ENCODE measurements at places on chromosomes 6 and 20.

DNA sequence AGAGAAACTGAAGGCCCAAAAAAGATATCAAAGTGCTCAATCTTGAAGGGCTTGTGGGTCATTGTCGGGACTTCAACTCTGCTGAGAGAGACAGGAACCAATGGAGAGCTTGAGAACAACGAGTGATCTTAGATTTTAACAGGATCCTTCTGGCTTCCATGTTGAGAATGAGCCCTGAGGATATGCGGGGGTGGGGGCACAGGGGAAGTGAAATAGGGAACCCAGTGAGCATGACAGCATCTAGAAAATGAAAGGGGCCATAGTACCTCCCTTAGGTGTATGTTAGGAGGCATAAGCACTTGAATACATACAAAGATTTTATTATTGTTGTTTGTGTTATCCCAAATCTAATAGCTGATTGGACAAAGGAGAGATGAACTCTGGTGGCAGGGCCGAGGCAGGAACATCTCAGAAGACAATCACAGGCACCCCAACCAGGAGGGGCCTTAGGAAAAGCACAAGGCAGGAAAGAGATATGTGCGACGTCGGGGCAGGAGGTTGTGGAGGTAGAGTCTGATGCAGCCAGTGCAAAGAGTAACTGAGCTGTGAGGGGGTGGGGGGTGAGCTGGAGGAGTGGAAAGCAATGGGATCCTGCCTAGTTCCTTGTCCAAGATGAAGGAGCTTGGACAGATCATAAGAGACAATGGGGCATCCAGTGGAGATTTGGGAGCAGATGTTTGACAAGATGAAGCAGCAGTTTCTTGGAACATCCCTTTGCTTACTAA lies 10.4 kb downstream of the TGM6 start:
- DNase-seq: no peak

GRCh38 chr20:38260378-38261053 lies at the start of gene KIAA1755:
Gene KIAA1755 (minus strand): TSS chr20:38260735. CDS start chr20:38260500, 235 bp downstream.
- DNase-seq: no peak

GRCh38 chr6:135631821-135632220 lies 134.3 kb upstream of the AHI1 start:
- DNase-seq: no peak

- DNase-seq: no peak
Observed at GRCh38 chr6:138103871-138104270, 3.3 kb downstream of the PERP start.

DNA sequence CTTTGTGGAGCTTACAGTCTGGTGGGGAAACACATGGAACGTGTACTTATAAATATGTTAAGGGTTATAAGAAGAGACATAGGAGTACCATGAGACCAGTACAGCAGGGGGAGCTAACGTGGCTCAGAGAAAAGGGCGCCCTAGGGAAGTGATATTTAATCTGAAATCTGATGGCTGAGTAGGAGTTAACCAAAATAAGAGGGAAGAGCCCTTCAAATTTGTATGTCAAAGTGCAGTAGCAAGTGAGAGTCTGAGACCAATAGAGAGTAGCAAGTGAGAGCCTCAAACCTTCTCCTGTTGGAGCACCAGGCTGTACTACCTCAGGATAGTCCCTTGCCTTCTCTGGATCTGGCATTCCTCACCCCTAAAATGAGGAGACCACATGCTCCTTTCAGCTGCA lies 6.1 kb upstream of the PKIG start:
- no peak for DNase-seq

GRCh38 chr20:19683188-19683587 lies 74.9 kb upstream of the RIN2 start:
- DNase-seq: no peak

DNA sequence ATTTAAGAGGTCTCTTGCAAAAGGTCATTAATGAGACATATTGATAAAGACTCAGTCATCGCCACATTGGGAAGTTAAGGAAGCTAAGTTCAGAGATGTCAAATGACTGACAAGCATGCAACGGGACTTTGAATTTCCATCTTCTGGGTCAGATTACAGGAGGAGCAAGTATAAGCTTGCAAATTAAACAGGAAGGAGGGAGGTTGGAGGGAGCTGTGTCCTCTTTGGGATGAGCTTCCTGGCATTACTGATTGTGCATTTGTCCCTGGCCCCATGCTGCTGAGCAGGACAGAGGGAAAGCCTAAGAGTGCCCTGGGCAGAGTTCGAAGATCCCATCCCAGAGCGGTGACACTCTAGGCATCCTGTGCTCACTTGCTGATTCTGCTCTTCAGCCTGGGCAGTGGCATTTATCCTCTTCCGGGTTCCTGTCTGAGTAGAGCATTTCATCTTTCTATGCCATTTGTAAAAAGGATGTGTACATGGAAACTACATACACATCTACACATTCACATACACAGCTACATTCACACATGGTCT lies 40.5 kb downstream of the SLC22A1 start:
- no peak for DNase-seq

- DNase-seq: no peak
Observed at GRCh38 chr20:16191496-16191895, 381.8 kb downstream of the KIF16B start.

GRCh38 chr20:25486377-25486776 lies 78.9 kb downstream of the GINS1 start:
- DNase-seq: no peak

GRCh38 chr20:14580418-14581074 lies 243.1 kb upstream of the FLRT3 start:
- DNase-seq: no peak

DNA sequence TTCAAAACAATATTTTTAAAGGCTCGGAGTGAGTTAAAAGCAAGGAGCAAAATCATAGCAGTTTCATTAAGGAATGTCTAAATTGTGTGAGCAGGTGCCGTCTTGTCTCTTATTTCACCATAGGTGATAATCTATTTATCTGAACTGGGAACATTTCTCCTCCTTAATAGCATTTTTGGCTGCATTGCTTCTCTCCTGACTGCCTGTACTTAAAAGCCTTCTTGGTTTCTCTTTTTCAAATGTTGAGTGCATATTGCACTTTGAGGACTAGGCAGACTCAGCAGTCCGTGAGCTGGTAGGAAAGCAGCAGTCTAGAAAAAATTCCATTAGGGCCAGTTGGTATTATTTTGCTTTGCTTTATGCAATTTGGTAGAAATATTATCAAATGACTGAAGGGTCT lies 645.9 kb downstream of the GRIK2 start:
- DNase-seq: no peak

- DNase-seq: no peak
Observed at GRCh38 chr20:20295621-20296498, 72.0 kb upstream of the INSM1 start.

- DNase-seq: peak; percentile 93
Observed at GRCh38 chr6:3208098-3208774, 19.2 kb downstream of the TUBB2B start.

GRCh38 chr6:108916026-108916686 lies 67.9 kb downstream of the ARMC2 start:
- DNase-seq: no peak

DNA sequence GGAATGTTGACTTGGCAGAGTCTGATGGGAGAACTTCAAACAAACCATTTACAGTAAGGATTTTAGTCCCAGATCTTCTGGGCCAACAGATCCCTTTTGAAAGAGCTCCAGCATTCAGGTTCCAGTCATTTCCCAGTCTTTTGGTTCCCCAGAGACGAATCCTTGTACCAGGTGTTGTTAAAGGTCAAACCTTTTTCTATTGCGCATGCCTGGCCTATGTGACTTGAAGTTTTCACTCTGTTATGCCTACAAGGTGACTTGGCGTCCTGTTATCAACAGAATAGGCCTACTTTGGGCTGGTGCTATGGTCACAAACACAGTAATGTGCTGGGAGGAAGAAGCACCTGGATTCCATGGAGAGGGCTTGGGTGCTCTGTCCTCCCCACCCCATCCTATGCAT lies 52.3 kb downstream of the PXDC1 start:
- no peak for DNase-seq

GRCh38 chr6:24683297-24684296 lies 16.7 kb downstream of the ACOT13 start:
- DNase-seq: no peak

- peak; percentile 23 for DNase-seq
Observed at GRCh38 chr6:79269877-79270276, 35.4 kb upstream of the HMGN3 start.

GRCh38 chr6:52872031-52872430 lies 31.4 kb upstream of the GSTA5 start:
- DNase-seq: no peak

GRCh38 chr20:59101961-59102360 lies 59.4 kb upstream of the PRELID3B start:
- DNase-seq: no peak

DNA sequence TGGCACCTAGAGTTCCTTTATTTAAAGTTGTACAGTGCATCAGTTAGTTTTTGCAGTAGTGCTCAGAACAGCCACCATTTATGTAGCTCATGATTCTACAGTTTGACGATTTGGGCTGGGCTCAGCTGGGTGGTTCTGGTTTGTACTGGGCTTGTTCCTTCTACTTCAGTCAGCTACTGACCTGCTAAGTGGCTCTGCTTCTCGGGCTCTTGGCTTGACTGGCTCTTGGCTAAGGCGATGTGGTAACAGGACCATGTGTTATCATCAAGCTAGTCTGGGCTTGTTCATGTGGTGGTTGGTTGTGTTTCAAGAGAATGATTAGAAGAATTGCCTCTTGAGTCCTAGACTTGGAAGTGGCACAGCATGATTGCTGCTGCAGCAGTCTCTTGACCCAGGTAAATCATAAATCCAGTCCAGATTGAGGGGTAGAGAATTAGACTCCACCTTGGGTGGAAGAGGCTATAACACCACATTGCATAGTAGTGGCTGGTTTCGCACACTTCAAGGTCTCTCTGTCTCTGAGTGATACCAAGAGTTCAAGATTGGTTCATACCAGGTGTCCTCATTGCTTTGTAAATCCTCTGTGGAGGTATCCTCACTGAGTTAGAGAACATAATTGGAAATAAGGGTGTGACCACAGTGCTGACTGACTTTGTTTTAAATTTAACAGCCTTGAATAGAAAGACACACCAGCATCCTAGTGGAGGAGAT lies 253.0 kb downstream of the ARID1B start:
- DNase-seq: no peak

- no peak for DNase-seq
Observed at GRCh38 chr6:67265996-67266921, 1368.8 kb upstream of the ADGRB3 start.

DNA sequence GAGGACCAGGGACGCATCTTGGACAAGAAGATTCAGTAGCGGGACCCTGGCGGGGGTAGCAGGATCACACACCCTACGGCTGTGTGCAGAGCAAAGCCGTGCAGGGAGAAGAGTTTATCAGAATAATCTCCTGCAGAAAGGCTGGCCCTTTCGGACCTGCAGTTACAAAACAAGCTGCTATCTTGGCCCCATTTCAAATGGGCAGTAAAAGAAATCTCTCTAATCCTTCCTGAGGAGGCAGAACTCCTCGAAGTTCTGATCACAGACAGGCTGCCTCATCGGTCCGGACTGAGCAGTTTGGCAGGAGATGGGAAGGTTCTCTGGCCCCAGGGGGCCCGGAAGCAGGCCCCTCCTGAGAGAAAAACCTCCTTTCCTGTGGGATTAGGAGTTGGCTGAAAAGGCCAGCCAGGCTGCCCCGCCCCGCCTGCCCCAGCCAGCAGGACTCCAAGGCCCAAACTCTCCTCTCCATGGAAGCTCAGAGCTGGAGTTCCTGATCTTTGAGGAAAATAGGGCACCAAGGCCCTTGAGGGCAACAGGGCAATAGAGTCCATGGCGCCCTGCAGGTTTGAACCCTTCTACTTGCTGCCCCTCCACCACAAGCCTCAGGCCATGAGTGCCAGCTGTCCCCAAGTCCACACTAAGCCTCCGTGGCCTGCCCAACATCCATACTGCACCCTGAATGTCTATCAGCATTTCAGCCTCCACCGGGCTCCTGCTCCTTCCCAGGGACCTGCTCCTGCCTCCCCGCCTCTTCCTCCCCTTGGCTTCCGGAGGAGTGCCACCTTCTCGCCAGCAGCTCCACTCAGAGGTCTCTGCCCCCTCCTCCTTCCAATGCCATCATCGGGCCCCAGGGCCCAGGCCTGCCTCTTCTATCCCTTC lies 141.3 kb downstream of the PREX1 start:
- no peak for DNase-seq

GRCh38 chr6:39530201-39530759 lies 194.9 kb downstream of the KIF6 start:
- DNase-seq: no peak

- DNase-seq: no peak
Observed at GRCh38 chr6:70651326-70651905, 16.3 kb upstream of the SMAP1 start.

DNA sequence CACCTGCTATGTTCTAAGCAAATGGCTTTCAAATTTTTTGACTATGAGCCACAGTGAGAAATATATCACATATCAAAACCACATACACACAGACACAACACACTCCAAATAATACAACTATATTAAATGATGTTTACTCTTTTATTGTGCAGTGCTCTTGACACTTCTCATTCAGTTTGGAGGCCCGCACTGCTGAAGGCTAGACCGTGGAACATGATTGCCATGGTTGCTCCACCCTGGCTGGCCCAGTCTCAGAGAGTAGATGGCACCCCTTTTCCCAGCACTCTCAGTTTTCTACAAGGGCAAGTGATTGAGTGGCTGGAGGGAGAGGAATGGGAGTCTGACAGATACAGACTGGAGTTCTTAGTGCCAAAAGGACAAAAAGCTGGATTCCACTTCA lies 86.9 kb downstream of the SH3BGRL2 start:
- DNase-seq: no peak

- DNase-seq: no peak
Observed at GRCh38 chr6:160355001-160355400, 6.8 kb downstream of the SLC22A3 start.

GRCh38 chr20:25459916-25460535 lies 52.6 kb downstream of the GINS1 start:
- DNase-seq: no peak

DNA sequence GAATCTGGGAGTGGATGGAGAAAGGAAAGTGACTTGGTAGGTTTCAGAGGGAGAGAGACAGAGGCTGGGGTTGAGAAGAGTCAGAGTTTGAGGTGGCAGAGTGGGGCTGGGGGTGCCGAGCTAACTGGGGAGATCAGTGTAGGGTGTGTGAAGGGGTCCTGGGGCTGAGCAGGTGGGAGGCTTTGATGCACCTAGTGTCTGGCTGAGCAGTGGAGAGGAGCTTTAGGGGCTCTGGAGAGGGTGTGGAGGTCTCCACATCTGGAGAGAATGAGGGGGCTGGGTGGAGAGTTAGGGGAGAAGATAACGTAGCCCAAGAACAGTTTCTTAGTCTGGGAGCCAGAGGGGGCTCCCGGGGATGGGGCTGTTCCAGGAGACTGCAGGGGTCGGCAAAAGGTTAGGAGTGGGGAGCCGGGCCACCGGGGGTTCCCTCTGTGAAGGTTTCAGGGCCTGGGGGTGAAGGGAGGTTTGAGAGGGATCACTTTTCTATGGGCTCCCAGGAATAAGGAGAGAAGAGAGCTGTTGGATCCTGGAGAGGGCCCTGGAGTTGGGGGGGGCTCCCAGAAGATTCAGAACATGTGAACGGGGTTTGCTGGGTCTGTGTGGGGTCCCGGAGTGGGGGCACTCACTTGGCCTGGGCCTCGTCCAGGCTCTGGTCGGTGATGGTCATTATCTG lies 797 bp downstream of the PBX2 start:
- DNase-seq: no peak

DNA sequence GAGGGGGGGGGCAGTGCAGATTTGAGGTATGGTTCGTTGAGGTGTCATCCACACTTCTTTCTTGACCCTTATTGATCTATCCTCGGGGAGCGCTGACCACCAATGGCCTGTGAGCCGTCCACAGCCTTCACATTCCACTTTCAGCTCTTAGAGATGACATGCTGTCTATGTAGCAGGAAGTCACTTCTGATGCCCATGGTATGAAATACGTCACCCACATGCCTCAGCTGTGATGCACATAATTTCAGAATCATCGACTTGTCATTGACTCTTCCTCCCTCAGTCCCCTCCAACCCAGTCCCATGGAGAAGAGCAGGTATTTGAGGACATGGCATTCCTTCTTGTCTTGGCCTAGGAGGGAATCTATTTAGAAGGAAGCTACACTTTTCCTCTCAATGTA lies 4.7 kb upstream of the ADGRF5 start:
- no peak for DNase-seq

All from AG04449 (cell line).